NCI-H226 (cell line): ENCODE measurements at places on chromosomes 7 and 10.
A peak's percentile ranks its signal among the peaks of the same experiment; 100 is the strongest.

DNA sequence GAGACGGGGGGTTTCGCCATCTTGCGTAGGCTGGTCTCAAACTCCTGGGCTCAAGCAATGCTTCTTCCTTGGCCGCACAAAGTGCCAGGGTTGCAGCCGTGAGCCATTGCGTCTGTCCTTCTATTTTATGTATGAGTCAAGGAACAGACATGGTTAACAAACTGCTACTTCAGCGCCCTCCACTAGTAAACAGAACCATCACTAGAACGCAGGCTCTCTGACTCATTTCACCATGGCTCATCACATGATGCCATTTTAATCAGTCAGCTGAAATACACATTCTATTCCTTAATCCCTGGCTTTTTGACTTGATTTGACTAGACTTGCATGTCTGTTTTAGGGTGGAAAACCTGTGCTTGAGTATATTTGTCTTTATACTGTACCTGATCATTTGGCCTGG, 41.3 kb downstream of the CELF2 start:
- peak; percentile 48 for DNase-seq

DNA sequence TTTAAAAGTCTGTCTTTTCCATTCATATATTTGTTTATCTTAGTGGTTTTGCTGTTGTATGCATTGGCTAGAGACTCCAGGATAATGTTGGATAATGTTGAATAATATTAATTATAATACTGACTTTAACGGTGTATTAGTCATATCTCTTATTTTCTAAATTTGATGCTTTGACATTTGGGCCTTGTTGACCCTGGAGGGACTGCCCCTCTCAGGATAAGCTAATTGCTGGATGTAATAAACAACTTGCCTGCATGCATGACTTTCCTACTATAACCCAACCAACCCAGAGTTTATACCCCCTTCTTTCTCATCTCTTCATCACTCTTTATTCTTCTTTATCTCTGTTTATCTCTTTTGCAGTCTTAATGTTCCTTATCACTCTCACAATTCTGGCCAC, 90.9 kb upstream of the ABI1 start:
- DNase-seq = no peak

GRCh38 chr7:118264836-118265235, 40.3 kb downstream of the ANKRD7 start:
- no peak for DNase-seq

- peak; percentile 89 for DNase-seq
Measured at GRCh38 chr7:46754140-46754720, 827.7 kb downstream of the TNS3 start.

- no peak for DNase-seq
Measured at GRCh38 chr7:4168041-4168440, 514.1 kb upstream of the FOXK1 start.

DNA sequence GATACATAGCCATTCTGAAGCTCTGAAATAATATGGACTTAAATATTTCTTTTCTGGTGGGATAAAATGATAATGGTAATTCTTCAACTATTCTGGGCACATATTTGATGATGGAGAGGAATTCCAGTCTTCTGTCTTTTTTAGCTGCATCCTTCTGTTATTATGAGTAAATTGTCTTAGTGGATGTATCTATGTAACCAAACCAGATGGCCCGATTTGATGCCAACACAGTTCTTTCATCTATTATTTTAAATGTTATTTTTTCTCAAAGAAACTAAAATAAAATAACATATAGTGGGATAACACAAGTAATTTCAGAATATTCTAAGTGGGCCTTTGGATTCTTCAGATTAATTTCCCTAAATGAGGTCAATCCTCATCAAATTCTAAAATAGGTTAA, 110.2 kb downstream of the TFEC start:
- DNase-seq = no peak

DNA sequence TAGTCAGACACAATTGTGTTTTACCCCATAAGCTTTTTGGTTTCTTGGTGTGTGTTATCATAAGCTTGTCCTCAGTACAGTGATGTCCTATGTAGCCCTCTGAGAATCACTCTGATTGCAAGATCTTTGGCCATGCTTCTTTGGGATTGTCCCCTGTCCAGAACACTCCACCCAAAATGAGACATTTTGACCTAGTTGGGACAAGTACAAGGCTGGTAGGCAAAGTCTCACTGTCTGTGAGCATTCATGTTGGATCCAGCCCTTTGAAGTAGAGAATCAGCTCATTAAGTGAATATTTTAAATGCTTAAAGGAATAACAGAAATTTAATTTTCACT, 28.9 kb upstream of the PCGF5 start:
- DNase-seq = no peak

DNA sequence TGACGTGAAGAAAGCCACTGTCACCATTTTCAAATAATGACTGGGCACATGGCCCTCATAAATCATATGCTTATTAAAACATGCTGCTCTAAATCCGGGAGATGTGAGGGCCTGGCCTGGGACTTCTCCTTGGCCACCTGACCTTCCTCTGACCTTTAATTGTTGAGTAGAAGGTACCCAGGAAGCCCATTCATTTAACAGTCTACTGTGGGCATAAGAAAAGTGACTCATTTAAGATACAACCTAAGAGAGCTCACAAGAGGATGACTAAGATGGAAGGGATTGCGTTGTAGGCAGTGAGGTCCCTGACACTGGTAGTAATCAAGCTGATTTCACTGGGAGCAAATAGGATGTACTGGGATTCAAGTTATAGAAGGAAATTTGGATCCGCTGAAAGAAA, 203.4 kb upstream of the GPR26 start:
- DNase-seq = no peak

- no peak for DNase-seq
Measured at GRCh38 chr7:145860809-145861208, 255.8 kb upstream of the CNTNAP2 start.

DNA sequence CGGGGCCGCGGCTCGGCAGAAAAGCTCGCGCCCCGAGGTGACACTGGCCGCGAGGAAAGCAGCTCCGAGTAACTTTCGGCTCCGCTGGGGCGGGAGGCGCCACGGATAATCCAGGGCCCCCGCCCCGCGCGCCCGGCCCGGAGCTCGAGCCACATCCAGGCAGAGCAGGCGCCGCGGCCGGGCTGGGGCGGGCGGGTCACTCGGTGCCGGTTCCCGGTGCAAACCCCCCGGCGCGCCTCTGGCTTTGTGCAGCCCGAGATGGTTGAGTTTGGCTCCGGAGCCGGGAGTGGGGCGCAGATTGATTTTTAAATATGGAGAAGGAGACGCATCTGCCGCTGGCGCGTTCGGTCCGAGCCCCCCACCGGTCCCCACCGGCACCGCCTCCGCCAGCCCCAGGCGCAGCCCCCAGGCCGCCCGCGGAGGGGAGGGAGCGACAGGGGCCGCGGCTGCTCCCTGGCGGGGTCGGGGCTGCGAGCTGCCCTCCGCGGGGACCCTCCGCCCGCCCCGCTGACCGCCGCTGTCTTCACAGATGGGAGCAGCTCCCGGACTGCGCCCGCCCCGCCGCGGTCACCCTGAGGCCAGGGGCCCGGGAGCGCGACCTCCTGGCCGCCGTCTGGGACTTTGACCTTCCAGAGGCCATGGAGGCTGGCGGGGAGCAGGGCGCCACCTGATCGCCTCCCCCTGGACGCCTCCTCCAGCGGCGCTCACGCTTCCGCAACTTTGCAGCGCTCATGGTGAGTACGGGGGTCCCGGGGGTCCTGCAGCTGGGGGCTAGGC, 643 bp downstream of the ADGRA1 start:
- no peak for DNase-seq

DNA sequence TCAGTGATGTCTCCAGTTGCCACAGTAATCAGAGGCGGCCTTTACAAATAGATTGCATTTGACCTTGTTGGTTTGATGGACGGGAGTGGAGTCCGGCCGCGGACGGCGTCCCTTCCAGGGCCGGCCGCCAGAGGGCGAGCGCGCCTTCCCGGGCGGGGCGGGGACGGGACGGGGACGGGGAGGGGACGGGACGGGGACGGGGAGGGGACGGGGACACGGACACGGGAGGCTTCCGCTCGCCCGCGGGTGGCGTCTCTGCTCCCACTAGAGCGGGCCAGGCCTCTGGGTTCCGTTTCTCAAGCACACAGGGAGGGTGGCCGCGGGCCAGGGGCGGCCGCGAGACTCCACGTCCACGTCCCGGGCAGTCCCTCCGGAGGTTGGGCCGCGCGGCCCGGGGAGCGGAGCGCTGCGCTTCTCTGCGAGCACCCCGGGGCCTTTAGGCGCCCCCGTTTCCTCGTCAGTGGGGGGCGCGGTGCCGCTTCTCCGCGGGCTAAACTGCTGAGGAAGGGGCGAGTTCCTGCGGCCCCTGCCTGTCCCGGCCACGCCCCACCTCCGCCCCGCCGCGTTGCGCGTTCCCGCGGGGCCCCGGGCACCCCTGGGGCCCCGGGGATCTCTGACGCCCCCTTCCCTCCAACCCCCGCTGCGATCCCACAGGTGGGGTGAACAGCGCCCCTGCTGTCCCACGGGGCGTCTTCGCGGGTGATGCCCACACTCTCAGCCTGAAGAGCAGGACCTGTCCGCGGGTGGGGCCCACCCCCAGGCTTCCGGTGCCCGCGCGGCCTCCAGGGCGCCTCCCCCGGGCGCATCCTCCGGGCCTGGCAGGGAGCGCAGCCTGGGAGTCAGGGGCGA, 84.2 kb upstream of the MKI67 start:
- peak; percentile 11 for DNase-seq

- no peak for DNase-seq
Measured at GRCh38 chr7:155593461-155594162, 47.3 kb upstream of the CNPY1 start.

GRCh38 chr10:27671821-27672220, 73.8 kb downstream of the MKX start:
- DNase-seq = no peak

DNA sequence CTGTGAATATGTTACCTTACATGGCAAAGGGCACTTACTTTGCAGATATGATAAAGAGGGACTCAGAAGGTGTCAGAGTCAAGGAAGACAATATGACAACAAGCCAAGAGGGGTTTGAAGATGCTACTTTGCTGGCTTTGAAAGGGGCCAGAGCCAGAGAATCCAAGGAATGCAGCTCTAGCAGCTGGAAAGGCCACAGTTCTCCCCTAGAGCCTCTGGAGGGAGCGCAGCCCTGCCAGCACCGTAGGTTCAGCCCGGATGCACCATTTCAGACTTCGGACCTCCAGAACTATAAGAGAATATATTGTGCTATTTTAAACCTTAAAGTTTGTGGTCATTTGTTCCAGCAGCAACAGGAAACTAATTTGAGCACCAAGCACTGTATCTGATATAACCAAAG, 32.9 kb upstream of the WDR11 start:
- no peak for DNase-seq

- no peak for DNase-seq
Measured at GRCh38 chr10:129704786-129705525, 237.9 kb downstream of the MGMT start.

DNA sequence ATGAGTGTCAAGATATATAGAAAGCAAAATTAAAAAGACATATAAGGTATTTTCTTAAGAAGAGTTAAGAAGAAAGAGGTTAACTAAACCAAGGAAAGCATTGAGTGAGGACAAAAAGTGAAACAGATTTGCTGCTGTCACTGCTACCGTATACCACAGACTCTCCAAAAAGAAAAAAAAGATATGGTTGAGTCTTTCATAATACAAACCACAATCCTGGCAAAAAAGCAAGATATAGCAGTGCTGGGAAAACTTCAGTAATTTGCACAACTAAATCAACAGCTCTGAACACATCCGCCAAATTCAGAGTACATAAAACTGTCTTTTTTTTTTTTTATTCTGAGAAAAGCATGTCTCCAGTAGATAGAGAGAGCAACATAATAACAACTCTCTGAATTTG, 114.7 kb downstream of the ETV1 start:
- peak; percentile 39 for DNase-seq

DNA sequence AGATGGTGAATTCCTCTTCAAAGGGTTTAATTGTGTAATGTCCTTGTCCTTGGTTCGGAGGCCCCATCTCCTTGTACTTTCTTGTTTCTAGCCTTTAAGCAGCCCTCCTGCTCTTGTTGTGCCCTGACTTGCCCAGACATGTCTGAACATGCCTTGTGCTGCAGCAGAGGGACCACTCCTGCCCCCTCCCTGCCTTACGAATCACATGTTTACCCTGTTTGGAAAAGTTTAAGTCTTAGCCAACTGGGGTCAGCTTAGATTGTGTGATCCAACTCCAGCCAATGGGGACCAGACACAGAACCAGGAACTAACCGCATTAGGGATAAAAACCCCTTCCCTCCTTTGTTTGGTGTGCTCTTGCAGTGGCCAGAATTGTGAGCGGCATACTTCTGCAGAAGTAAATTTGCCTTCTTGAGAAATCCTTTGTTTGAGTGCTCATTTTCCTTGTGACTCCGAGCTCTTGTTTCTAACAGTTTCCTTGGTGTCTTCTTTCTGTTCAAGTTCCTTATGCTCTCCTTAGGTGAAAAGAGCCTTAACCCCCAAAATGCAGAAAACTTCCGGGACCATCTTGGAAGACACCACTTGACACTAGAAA, 29.4 kb downstream of the CLRN3 start:
- no peak for DNase-seq

DNA sequence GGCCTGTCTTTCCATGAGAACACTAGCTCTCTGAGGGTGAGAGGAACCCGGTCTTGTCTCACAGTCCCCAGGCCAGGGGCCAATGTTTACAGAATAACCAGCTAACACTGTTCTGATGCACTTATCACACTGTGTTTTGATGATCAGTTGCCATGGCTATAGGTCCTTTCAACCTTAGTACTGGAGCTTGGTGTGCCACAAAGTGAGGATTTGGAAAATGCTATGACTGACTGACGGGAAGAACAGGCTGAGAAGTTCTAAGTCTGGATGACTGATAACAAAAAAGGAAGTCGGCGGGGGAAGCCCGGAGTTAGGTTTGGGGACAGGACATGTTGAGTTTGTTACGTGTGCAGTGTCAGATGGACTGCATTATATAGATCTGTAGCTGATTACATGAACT, 141.8 kb downstream of the CTTNBP2 start:
- no peak for DNase-seq

DNA sequence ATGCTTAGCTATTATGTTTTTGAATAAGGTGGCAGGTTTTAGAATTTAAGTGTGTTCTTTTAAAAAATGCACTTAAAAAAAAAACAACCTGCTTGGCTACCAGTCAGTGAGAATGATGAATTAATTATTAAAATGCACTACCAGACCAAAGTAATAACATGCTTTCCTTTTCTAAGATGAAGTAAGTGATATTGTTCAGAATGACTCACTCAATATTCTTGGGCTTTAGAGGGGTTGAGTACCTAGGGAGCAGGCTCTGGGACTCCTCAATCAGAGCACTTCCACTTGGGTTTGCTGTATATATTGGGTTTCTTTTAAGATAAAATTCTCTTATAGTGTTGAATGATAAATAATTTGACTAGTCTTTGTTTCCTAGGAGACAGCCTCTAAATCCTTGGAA, 8.6 kb downstream of the STAM start:
- DNase-seq = peak; percentile 64
